Stimulated activated CD8-positive, alpha-beta memory T cell treated with anti-CD3 and anti-CD28 coated beads, Interleukin-15, amount 100 ng/mL, for 24 hours (primary cell): ENCODE measurements at places on chromosomes 4 and X.

GRCh38 chr4:73743281-73743680 lies 2.9 kb downstream of the CXCL8 start:
- DNase-seq = no peak

- no peak for DNase-seq
These were observed 183.2 kb upstream of the MAGEE2 start for GRCh38 chrX:75968293-75968692.

GRCh38 chr4:54228546-54228945 lies 547 bp upstream of the PDGFRA start:
- DNase-seq = no peak

GRCh38 chrX:135981010-135981409 lies 4.2 kb upstream of the SLC9A6 start:
- DNase-seq = no peak

DNA sequence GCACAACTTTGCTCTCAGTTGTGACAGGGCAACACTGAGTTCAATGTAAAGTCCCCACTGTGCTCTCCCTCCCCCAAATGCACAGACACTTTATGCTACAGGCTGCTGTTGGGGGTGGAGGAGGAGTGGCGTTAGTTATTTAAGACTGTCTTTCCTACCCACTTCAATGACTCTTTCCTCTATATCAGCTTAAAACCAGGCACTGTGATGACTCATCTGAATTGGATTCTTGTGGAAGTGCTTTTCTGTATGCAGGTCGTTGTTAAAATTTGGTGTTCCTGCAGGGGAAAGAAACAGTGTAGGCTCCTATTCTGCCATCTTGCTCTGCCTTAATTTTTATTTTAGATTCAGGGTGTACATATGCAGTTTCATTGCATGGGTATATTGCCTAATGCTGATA lies 1157.2 kb upstream of the ADGRL3 start:
- DNase-seq = no peak

- no peak for DNase-seq
These were observed 28.4 kb upstream of the COX7B2 start for GRCh38 chr4:46937493-46937892.

DNA sequence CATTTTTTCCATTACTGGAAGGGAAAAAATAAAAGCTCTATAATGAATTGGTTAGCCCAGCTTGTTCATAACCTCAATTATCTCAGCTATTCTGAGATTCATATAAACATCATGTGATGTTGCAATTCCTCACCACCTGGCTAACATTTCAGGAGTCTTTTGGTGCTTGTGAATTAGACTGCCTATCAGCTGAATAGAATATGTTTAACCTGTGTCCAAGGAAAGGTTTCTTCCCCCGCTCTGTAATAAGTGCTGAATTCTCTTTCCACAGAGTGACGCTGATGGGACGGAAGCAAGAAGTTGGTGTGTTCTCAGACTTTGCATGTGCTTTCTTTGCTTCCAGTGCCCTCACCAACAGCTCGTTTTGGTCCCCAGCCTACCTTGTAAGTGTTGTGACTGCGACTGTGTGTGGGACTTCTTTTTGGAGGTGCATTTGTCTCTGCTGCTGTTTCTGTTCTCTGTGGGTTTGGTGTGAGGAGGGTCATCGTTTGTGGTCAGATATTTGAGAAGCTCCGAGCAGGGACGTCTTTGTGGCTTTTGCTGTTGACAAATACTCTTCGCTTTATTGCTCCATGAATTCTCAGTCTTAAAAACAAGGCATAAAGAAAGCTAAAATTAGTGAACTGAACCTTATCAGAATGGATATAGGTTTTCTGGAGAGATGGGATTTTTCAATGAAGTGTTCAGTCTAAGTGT lies 61.7 kb downstream of the PPARGC1A start:
- no peak for DNase-seq

DNA sequence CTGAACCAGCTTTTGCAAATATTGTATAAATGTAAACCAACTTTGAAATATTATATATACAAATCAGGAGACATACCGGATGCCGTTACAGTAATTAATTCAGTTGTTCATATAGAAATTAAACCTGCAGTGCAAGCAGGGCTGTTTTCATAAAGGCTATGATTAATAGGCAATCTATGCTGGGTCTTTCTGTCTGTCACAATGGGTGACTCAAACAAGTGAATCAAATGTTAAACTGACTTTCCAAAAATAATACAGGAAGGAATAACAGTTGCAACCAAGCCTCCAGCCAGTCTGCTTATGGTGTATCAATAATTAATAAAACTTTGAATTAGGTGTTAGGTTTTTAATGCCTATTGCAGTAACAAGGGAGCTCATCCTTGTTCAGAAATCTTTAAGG lies 43.9 kb downstream of the GABRB1 start:
- DNase-seq = no peak

GRCh38 chrX:41009850-41010846 lies 75.1 kb upstream of the USP9X start:
- DNase-seq = no peak

DNA sequence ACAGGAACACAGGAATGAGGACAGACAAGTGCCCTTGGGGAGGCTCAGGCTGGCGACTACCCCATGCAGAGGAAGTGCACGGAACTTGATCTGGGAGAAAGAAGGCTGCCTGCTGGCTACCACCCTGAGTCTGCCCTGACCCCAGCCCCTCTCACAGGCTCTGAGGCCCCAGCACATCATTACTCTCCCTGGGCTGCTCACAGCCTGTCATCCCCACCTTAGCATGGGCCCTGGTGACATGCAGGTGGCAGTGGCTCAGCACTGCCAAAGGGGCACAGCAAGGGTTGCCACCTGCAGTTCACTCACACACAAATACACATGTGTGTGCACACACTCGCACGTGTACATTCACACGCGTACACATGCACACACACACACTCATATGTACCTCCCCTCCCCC lies 26.1 kb upstream of the MAMLD1 start:
- DNase-seq = no peak

GRCh38 chr4:13966231-13967195 lies 339.0 kb upstream of the BOD1L1 start:
- DNase-seq = no peak

DNA sequence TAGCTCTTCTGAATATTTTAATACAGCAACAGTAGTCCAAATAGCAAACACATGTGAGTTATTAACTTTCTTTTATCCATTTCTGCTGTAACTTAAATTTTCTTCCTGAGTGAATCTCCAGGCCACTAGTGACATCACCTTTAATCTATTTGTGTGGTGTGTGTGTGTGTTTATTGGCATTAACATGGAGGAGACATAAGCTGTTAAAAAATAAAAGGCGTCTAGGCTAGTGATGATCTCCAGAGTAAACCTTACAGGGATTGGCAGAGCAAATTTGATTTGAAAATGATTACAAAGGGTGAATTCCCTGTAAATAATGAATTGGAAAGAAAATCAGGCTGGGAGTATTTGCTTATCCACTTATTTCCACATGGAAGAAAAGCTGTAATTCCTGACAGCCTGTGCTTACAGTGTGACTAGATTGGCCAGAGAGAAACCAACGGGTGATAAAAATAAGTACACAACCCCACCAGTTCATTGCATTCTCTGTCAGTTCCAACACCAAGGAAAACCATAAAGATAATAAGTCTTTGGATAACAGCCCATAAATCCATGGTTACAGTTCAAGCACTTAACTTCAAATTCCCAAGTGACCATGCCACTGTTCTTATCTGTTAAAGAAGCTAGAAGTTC lies 186.1 kb downstream of the ENOX2 start:
- DNase-seq = no peak

GRCh38 chr4:163215896-163216295 lies 49.2 kb upstream of the NAF1 start:
- DNase-seq = no peak

DNA sequence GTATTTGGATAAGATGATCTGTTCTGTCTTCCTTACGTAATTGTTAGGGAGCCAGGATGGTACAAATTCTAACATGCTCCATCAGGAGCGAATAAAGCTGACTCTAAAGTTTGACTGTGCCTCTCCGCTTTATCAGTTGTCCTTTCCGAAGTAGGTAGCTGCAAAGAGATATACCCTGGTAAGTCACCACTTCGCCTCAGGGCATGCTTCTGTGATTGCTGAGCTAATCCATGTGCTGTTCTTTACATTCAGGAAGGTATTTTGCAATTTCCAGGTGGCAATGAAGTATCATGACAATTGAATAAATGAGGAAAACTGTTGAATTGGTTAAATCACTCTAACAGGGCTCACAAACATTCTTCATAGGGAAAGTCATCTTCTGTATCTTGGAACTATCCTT lies 38.9 kb downstream of the KIT start:
- no peak for DNase-seq

DNA sequence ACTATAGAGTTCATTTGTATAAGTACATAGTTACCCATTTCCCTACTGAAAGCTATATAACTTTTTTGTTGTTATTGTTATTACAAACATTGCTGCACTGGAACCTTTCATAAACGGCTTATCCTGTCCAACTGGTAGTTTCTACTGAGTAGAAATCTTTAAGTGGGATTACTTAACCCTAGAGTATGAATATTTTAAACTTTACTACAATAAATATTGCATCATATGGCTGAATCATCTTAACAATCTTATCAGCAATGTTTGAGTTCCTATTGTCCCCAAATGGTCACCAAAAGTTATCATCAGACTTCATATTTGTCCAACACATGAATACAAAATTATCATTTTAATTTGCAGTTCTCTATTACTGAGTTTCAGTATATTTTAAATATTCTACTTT lies 40.5 kb downstream of the LCORL start:
- DNase-seq = no peak

DNA sequence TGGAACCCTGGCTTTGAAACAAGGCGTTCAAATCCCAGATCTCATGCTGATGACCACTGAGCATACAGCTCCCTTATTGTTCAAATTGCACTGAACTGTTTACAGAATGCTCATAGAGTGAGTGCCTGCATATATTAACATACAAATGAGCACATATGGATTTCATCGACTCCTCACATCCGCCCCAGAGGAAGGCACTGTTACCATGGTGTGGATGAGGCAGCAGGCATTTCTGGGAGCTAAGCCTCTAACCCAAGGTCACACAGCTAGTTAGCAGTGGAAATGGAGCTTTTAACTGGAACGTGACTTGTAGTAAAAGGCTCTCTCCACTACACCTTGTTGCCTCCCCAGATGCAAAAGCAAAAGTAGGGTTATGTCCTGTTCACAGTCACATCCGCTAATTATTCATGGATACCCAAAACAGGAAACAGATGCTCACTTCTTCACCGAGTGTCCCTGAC lies 289.7 kb downstream of the STK32B start:
- no peak for DNase-seq

DNA sequence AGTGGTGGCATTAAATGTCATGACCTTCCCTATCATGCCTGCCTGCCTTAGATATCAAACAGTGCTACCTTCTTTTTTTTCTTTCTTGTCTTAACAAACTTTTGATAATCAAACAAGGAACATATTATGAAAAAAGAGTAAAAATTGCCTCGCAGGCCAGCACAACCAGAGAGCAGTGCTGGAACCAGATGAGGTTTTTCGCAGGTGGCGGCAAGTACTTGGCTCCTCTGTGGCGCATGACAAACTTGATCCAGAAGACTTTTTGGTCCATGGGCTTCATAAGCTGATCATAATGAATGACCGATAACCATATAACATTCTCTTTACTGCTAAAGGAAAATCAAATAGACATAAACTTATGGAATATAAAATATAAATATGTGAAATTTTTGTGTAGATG lies 61.8 kb downstream of the UGT2B10 start:
- no peak for DNase-seq

GRCh38 chr4:38069271-38069760 lies 109.1 kb downstream of the PTTG2 start:
- DNase-seq = no peak

DNA sequence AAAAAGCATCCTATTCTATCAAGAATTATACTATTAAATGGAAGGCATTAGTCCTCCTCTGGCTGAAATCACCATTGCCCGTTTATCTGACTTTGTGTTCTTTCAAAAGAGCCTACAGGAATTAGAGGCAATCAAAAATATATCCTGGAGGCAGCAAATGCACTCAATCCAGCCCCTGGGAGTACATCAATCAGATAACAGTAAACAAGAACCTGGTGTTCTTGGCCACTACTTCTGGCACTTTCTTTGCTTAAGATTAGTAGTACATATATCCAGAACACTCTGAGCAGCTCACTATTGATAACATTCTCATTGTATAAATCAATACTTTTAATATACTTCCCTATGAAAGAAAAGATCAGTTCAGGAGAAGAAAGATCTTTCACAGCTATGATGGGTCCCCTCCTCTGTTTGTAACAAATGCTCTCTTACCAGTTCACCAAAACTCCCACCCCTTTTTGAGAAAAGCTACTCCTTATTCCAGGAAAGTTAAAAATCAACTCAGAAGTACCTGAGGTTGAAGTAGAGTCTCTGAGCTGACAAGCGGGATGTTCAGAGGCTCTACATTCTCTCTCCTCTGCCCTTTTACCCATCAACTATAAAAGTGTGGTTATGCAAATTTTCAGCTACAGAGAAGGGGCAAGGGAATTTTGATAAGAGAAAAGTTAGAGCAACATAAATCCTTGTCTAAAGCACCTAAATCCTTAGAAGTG lies 176.0 kb downstream of the COX18 start:
- no peak for DNase-seq

DNA sequence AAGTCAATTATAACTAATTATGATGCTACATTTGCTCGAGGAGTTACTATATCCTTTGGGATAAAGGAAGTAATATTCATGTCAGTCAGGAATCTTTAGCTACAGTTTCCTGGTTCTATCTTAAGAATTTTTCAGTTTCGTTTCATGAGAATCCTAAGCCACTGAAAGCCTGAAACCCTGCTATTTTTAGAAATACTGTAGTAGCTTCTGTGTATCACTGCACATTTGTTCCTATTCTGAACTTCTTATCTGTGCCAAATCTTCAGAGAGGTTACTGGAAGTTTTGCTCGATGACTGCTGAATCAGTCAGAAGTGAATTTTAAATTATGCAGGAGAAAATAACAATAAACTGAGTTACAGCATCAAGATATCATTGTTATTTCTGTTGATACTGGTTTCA lies 249.2 kb downstream of the TENM3 start:
- no peak for DNase-seq

DNA sequence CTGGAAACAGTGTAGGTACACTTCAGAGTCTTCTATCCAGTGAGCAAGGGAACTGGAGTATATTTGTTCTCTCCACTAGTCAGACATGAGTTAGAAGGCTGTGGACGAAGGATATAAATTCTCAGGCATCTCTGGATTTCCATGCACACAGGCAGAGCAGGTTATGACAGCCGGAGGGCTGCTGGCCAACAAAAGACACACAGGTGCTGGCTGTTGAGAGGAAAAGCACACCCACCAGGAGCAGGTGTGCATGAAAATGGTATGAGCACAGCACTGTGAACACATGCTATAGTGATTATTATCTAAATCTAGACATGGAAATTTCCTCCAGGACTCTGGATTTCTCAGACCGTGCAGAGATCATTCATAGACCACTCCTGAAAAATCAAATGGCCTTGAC lies 444.7 kb upstream of the RPS6KA3 start:
- DNase-seq = no peak

- DNase-seq = no peak
These were observed 6.9 kb downstream of the CXCL10 start for GRCh38 chr4:76016393-76016792.

- no peak for DNase-seq
These were observed 172.4 kb downstream of the PDGFC start for GRCh38 chr4:156799121-156799589.
